ENCODE measurements at places on chromosomes 4 and X. TPM values are rescaled to one million over a fixed set of nuclear protein-coding genes. Genes with fewer than 3 reads are reported as not detected.

Gene S100P
- total RNA-seq = 0.41 TPM

Gene SYTL5
- 0.14 TPM for total RNA-seq

Gene SMIM10
- total RNA-seq = 5.1 TPM

Gene PAGE2
- total RNA-seq = not detected

Gene GRIA3
- total RNA-seq = 1.0 TPM

Gene NAP1L5
- total RNA-seq = 5.6 TPM

Gene TCEAL6
- total RNA-seq = not detected

Gene ARSD
- 9.7 TPM for total RNA-seq

Gene TET2
- 16.8 TPM for total RNA-seq

Gene DRP2
- total RNA-seq = 0.09 TPM

Gene PRSS12
- not detected for total RNA-seq

Gene SRPX
- 52.4 TPM for total RNA-seq

Gene JAKMIP1
- total RNA-seq = not detected

Gene OCIAD2
- total RNA-seq = 13.4 TPM

Gene TMEM128
- 10.1 TPM for total RNA-seq

Gene SPANXD
- total RNA-seq = not detected

Gene JADE3
- 5.8 TPM for total RNA-seq

Gene CT45A2
- not detected for total RNA-seq

Gene NRK
- total RNA-seq = 1.8 TPM
